ENCODE measurements at places on chromosomes 3 and 15. TPM values are rescaled to one million over a fixed set of nuclear protein-coding genes. Genes with fewer than 3 reads are reported as not detected.

The CYP11A1 gene
- total RNA-seq, result not detected

- H3K27ac ChIP-seq, result no peak overlapping the region
- no peak overlapping the region for H3K4me3 ChIP-seq
- DNase-seq, result no peak
- H3K27me3 ChIP-seq, result peaks cover 8% of the 10 kb centered on the region
- H3K36me3 ChIP-seq, result no peaks in the 10 kb centered on the region
These were observed 5.9 kb downstream of the SCAMP5 start for GRCh38 chr15:75001310-75001709.

DNA sequence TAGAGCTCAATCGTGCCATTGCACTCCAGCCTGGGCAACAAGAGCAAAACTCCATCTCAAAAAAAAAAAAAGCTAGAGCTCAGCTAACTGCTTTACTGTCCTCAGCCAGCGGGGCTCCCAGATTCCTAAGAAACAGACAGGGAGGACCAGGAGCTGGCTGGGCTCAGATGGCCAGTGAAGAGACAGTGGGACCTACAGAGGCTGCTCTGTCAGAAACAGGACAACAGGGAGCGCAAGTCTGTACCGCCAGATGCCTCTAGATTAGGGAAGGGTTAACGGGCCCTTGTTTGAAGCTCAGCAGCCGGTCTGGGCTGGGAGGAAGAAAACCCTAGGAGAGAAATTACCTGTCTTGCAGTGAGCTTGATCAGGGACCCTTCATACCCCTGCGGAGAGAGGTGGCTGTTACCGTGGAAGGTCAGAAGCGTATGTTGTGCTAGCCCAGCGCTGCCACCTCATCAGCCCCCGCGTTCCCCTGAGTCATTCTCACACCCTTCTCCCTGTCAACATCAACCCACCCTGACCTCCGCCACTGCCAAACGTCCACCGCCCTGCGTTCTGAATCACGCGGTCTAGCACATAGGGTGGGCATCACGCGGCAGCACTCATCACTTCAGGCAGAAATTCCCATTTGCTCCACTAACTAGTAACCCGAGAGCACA is 25.3 kb downstream of the RBPMS2 start:
- no peaks in the 10 kb centered on the region for H3K4me1 ChIP-seq
- no peaks in the 10 kb centered on the region for H3K27me3 ChIP-seq
- H3K27ac ChIP-seq, result no peak overlapping the region
- no peaks in the 10 kb centered on the region for H3K36me3 ChIP-seq

DNA sequence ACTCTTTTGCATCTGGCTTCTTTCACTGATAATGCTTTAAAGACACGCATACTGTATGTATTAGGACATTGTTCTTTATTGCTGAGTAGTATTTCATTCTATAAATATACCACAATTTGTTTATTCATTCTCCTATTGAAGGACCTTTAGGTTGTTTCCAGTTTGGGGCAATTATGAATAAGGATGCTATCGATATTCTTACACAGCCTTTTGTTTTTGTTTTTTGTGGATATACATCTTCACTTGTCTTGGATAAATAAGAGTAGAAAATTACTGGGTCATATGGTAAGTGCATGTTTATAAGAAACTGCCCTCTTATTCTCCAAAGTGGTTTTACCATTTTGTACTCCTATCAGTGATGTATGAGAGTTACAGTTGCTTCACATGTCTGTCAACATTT is 61.8 kb upstream of the GOLGA6B start:
- H3K4me3 ChIP-seq, result no peak overlapping the region
- no peak for DNase-seq
- no peak overlapping the region for H3K27ac ChIP-seq
- no peaks in the 10 kb centered on the region for H3K4me1 ChIP-seq
- no peaks in the 10 kb centered on the region for H3K36me3 ChIP-seq

GRCh38 chr3:4508048-4508981 is 15.2 kb downstream of the ITPR1 start:
- no peak for DNase-seq
- H3K27ac ChIP-seq, result no peak overlapping the region
- H3K4me1 ChIP-seq, result peaks cover 41% of the 10 kb centered on the region
- no peak overlapping the region for H3K4me3 ChIP-seq

GRCh38 chr3:140472306-140473020 is 205.4 kb upstream of the TRIM42 start:
- no peak for DNase-seq
- H3K27me3 ChIP-seq, result no peaks in the 10 kb centered on the region
- H3K4me3 ChIP-seq, result no peak overlapping the region
- no peaks in the 10 kb centered on the region for H3K4me1 ChIP-seq

The C2CD4A gene
- 0.11 TPM for total RNA-seq

- no peaks in the 10 kb centered on the region for H3K27me3 ChIP-seq
- no peaks in the 10 kb centered on the region for H3K36me3 ChIP-seq
- H3K27ac ChIP-seq, result no peak overlapping the region
- DNase-seq, result no peak
- no peaks in the 10 kb centered on the region for H3K4me1 ChIP-seq
These were observed 166.7 kb downstream of the ZNF621 start for GRCh38 chr3:40691452-40691861.

The GOLGA6L9 gene
- 3.9 TPM for total RNA-seq

The LCTL gene
- not detected for total RNA-seq

DNA sequence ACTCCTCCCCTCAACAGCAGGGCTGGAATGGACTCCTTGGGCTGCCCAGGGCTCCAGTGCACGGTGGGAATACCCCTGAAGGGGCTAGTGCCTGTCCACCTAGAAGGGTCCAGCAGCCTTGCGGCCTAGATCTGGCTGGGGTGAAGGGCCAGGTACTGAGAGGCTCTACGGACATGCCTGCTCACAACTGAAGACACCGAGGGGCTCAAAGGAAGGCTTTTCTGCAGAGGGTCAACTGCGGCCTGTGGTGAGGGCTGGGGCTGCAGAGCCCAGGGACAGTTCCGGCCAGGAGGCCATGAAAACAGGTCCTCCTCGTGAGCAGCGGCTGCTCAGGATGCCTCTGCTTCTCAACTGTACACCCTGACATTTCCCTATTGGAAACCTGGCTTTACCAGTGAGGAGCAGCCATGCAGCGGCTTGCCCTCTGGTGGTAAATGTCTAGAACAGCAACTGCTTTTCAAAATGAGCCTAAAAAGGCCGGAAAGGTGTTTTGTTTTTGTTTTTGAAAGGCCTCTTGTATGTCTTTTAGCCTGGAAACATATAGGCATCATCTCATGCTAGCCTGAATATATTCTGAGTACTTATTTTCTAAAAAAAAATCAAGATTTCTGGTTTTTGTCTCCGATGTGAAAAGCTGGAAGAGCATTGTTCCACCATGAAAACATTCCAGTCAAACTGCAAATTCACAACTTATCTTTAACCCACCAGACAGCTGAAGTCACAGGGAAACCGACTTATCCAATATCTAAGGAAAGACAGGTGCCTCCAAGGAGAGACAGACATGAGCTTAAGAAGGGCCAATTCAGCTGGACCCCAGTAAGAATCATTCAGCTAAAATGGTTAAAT is 163.4 kb downstream of the KLF13 start:
- no peak overlapping the region for H3K4me3 ChIP-seq
- peaks cover 27% of the 10 kb centered on the region for H3K4me1 ChIP-seq
- H3K27me3 ChIP-seq, result no peaks in the 10 kb centered on the region
- DNase-seq, result peak; percentile 53

The ZNF621 gene
- total RNA-seq, result 27.4 TPM

DNA sequence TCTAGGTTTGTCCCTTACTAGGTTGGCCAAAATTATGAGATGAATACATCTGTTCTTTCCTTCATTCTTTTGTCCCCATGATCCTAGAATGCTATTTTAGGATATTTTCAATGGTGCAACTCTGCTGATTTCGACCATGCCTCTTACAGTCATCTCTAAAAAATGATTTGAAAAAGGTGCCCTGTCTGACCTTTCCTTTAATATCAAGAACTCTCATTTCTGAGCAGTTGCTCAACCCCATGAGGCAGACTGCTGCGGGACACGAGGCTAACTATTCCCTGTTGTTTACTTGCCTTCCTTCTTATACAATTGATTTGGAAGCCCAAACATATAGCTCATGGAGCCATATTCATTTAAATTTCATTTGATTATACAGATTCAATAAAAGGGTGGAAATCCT is 14.6 kb downstream of the PLSCR2 start:
- no peaks in the 10 kb centered on the region for H3K4me1 ChIP-seq
- H3K36me3 ChIP-seq, result no peaks in the 10 kb centered on the region
- H3K4me3 ChIP-seq, result no peak overlapping the region
- H3K27me3 ChIP-seq, result no peaks in the 10 kb centered on the region

DNA sequence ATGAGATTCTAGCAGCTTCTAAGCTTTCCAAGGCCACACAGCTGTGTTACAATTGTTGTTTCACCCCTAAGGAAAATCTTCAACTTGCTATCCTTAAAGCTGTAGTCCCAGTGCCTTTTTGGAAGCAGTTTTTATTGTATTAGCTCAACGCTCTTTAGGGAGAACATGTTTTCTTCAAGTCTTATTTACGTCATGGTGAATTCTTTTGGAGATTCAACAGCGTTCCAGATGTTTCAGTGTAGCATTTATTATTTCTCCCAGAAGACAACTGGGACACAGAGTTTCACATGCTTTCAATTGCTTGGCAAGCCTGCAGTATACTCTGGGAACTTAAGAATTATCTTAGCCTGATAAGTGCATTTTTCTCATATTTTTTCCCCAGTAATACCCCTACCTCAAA is 888.3 kb downstream of the PLOD2 start:
- no peak overlapping the region for H3K27ac ChIP-seq
- no peaks in the 10 kb centered on the region for H3K36me3 ChIP-seq
- DNase-seq, result no peak
- no peak overlapping the region for H3K4me3 ChIP-seq
- no peaks in the 10 kb centered on the region for H3K4me1 ChIP-seq
- no peaks in the 10 kb centered on the region for H3K27me3 ChIP-seq

GRCh38 chr3:83649692-83650091 is 1309.1 kb upstream of the CADM2 start:
- H3K4me3 ChIP-seq, result no peak overlapping the region
- H3K4me1 ChIP-seq, result no peaks in the 10 kb centered on the region
- no peak overlapping the region for H3K27ac ChIP-seq

The UROC1 gene
- total RNA-seq, result not detected

The DNASE1L3 gene
- total RNA-seq, result not detected

The C3orf49 gene
- not detected for total RNA-seq

The ALG3 gene
- 40.6 TPM for total RNA-seq

DNA sequence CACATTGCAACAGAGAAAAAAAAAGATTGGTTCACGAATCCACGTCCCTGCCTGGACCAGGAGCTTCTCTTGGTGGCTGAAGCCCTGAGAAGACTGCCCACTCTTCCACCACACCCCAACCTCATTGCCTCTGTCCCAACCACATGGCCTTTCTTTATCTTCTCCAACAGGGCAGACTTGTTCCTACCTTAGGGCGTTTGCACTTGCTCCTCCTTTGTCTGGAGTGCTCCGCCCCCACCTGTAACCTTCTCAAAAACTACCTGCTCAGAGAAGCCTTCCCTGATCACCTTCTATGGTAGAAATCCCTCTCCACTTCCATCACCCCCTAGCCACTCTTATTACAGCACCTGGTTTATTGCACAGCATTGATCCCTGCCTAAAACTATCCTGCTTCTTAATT is 64.7 kb downstream of the ITGA11 start:
- no peaks in the 10 kb centered on the region for H3K27me3 ChIP-seq
- no peak for DNase-seq
- no peak overlapping the region for H3K27ac ChIP-seq
- H3K4me1 ChIP-seq, result no peaks in the 10 kb centered on the region
- H3K36me3 ChIP-seq, result no peaks in the 10 kb centered on the region

GRCh38 chr15:84969257-84969656 is 12.4 kb upstream of the PDE8A start:
- H3K27me3 ChIP-seq, result no peaks in the 10 kb centered on the region
- H3K4me3 ChIP-seq, result no peak overlapping the region
- no peak for DNase-seq
- H3K27ac ChIP-seq, result no peak overlapping the region

The ROBO1 gene
- not detected for total RNA-seq

GRCh38 chr3:183188895-183189462 is 26.4 kb upstream of the LAMP3 start:
- no peaks in the 10 kb centered on the region for H3K36me3 ChIP-seq
- no peaks in the 10 kb centered on the region for H3K27me3 ChIP-seq
- no peak for DNase-seq
